ENCODE measurements at places on chromosomes 16 and 17.

DNA sequence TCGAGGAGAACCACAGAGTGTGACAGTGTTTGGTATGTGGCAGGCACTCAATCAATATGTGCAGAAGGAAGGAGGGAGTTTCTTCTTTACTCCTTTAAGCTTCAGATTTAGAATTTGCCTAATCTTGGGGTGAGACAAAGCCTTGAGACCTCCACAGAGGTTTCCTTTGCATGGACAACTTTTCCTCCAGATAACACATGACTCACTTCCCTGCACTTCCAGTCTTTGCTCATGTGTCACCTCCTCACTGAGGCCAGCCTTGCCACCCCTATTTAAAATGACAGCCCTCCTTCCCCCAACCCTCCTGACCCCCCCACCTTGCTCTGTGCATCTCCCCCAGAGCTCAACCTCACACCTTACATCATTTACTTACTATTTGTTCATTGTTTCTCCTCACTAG lies 17.4 kb upstream of the NOS2 start:
- DNase-seq: no peak

- DNase-seq: peak; percentile 45
These were observed 2.0 kb upstream of the ZACN start for GRCh38 chr17:76076765-76077583.

DNA sequence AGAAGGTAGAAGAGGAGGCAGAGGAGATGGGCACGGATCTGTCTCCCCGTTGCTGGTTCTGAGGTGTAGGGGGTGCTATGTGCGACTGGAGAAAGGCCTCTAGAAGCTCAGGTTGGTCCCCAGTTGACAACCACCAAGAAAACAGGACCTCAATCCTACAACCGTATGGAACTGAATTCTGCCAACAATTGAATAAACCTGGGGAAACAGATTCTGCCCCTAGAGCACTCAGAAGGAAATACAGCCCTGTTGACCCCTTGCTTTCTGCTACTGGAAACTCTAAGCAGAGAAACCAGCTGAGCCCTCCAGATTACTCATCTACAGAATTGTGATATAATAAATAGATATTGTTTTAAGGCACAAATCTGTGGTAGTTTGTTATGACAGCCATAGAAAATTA lies 313.0 kb upstream of the GOT2 start:
- no peak for DNase-seq

DNA sequence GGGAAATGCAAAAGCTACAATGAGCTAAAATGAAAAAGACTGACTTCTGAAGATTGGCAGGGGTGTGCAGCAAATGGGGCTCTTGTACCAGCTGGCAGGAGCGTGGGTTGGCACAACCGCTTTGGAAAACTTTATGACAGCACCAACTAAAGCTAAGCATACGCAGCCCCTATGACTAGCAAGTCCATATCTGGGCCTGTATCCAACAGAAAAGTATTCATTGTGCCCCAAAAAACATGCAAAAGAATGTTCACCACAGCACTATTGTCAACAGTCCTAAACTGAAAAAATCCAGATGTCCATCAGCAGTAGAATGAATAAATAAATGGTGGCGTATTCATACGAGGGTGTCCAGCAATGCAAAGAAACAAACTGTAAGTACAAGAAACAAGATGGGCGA lies 22.6 kb upstream of the ITGA3 start:
- no peak for DNase-seq

GRCh38 chr17:57953219-57953618 lies 2.0 kb downstream of the CUEDC1 start:
- no peak for DNase-seq

DNA sequence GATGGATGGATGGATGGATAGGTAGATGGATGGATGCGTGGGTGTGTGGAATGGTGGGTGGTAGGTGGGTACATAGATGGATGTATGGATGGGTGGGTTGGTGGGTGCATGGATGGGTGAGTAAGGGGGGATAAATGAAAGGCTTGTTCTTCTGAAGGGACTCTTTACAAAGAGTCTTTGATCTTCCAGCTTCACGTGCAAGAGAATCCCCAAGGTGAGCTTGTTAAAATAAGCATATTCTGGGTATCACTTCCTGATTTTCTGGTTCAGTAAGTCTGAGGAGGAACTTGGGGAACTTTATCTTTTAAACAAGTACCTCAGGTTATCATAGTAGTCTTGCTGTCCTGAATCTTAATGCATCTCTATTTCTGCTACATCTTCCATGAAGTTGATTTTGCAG lies 639.1 kb downstream of the MAF start:
- no peak for DNase-seq
